ENCODE measurements at places on chromosomes 16 and 17.

- DNase-seq: no peak
Measured at GRCh38 chr16:69384974-69385373, 833 bp downstream of the TERF2 start.

GRCh38 chr16:56048425-56049105 lies 142.7 kb upstream of the GNAO1 start:
- DNase-seq: no peak

- DNase-seq: peak; percentile 11
Measured at GRCh38 chr16:71440669-71441347, 1.0 kb downstream of the TLE7 start.

DNA sequence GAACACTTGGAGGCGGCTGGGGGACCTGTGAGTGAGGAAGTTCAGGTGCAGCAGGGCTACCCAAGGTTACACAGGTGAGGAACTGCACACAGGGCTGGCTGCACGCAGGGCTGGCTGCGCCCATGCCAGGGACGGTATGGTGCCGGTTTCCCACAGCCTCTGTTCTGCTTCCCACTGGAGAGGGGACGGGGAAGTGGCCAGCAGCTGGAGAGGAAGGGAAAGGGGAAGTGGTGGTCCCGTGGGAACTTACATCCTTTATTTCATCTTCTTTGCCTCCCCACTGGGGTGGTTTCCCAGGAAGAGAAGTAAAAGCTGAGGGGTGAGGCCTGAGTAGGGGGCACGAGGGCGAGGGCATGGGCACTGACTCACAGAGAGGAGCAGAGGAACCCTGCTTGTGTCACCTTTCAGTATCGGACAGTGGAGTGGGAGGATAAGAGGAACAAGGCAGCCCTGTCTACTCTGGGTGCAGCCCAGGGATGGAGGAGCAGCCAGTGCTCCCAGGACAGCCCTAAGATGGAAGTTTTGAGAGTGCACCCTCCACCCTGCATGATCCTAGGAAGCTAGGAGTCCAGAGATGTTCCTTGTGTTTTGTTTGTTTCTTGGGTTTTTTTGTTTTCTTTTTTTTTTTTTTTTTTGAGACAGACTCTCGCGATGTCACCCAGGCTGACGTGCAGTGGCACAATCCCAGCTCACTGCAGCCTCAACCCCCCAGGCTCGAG lies 25.5 kb upstream of the CDH1 start:
- no peak for DNase-seq

- no peak for DNase-seq
Measured at GRCh38 chr17:41771389-41772206, 14.9 kb downstream of the JUP start.

GRCh38 chr17:76427501-76428231 lies 25.3 kb downstream of the UBE2O start:
- no peak for DNase-seq

DNA sequence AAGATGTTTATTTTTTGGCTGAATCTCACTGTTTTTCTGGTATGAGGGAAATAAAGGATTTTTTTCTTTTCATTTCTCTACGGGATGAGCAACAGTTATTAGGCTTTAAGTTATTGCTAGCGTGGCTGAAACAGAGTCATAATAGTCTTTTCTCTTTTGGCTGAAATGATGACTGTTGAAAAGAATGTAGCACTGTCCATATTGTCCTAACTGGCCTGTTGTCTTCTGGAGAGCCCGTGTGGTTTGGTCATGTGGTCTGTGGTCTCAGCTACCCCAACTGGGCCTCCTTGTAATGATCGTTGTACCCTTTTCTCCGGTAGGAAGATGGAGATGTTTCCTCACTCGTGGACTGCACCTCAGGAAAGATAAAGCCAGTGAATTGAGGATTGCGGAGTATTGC lies 36.6 kb downstream of the EPN2 start:
- DNase-seq: no peak

- DNase-seq: no peak
Measured at GRCh38 chr17:31808521-31809050, 50.5 kb downstream of the COPRS start.

GRCh38 chr16:81590714-81591544 lies 146.3 kb downstream of the CMIP start:
- DNase-seq: no peak

GRCh38 chr16:73062001-73062616 lies 14.2 kb upstream of the ZFHX3 start:
- no peak for DNase-seq

- DNase-seq: no peak
Measured at GRCh38 chr17:80978499-80979497, 12.8 kb upstream of the CHMP6 start.

DNA sequence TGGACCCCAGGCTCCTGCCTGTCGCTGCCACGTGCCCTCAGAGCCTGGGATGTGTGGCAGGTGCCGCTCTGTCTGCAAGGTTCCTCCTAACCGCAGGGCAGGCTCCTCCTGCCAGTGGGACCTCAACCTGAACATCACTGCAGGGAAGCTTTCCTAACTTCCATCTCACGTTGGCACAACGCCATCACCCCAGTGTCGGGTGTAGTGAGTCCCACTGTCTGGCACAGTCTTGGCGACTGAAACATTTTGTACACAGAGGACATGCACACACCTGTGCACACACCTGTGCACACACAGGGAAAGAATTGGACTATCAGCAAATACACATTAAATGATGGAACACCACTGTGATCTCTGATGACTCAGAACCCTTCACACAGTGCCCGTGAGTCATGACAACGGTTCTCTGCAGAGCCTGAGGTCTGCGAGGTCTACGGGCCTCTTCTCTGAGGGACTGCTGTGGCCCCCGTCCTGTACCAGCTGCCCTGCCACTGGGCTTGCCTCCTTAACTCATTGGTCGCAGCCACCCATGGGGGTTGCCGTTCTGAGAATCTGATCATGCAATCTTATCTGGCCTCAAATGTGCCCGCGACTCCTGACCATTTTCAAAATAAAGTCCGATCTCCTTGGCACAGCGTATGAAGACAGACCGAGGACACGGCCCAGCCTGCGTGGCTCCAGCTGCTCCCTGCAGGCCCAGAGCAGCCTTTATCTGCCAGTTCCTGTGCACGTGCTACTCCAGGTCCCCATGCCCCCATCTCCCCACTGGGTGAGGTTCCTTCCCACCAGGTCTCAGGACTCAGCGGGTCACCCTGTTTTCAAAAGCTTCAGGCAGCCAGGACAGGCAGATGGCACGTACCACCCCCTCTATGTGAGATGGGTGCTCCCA lies 7.6 kb downstream of the CCDC57 start:
- DNase-seq: peak; percentile 40

GRCh38 chr16:24539850-24540601 lies 660 bp downstream of the RBBP6 start:
- DNase-seq: no peak

DNA sequence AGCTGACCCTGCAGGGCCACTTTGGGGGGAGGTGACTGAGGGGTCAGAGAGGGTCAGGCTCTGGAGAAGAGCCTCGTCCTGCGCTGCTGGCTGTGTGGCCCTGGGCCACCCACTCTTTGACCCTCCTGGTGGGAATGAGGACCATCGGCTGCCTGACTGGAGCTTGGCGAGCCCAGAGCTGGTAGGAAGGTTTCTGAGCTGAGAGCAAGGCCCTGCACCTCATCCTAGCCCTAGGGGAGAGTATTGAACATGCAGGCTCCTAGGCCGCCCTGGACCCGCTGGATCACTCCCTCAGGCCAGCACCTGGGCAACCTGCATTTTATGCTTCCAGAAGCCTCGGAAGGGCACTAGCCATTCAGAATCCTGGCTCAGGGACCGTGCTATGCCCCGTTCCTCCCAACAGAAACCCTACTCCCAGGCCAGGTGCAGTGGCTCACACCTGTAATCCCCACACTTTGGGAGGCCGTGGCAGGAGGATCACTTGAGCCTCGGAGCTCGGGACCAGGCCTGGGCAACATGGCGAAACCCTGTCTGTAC lies 14.5 kb downstream of the MAP2K3 start:
- no peak for DNase-seq

- DNase-seq: no peak
Measured at GRCh38 chr17:77470800-77471733, 330.3 kb downstream of the SEC14L1 start.

- DNase-seq: no peak
Measured at GRCh38 chr16:64991001-64991400, 130.9 kb downstream of the CDH11 start.

DNA sequence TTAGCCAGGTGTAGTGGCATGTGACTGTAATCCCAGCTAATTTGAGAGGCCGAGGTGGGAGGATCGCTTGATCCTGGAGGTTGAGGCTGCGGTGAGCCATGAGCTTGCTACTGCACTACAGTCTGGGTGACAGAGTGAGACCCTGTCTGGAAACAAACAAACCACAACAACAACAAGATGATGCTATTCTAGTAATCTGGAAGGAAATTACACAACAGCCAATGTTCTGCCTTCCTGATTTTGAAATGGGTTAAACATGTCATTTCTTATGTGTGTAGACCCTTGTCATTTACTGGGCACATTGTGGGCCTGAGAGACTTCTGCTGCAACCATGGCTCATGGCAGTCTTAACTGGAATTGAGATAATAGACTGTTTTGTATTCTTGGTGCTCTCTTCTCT lies 5.9 kb downstream of the COQ7 start:
- no peak for DNase-seq

- DNase-seq: no peak
Measured at GRCh38 chr17:82960419-82961271, 118.8 kb upstream of the METRNL start.

- no peak for DNase-seq
Measured at GRCh38 chr16:27781981-27782880, 232.3 kb downstream of the KATNIP start.

GRCh38 chr16:86708431-86708830 lies 130.1 kb downstream of the FOXL1 start:
- no peak for DNase-seq

- DNase-seq: no peak
Measured at GRCh38 chr17:15245054-15245453, 20.1 kb downstream of the PMP22 start.

- no peak for DNase-seq
Measured at GRCh38 chr17:77662833-77663232, 295.7 kb upstream of the TNRC6C start.

DNA sequence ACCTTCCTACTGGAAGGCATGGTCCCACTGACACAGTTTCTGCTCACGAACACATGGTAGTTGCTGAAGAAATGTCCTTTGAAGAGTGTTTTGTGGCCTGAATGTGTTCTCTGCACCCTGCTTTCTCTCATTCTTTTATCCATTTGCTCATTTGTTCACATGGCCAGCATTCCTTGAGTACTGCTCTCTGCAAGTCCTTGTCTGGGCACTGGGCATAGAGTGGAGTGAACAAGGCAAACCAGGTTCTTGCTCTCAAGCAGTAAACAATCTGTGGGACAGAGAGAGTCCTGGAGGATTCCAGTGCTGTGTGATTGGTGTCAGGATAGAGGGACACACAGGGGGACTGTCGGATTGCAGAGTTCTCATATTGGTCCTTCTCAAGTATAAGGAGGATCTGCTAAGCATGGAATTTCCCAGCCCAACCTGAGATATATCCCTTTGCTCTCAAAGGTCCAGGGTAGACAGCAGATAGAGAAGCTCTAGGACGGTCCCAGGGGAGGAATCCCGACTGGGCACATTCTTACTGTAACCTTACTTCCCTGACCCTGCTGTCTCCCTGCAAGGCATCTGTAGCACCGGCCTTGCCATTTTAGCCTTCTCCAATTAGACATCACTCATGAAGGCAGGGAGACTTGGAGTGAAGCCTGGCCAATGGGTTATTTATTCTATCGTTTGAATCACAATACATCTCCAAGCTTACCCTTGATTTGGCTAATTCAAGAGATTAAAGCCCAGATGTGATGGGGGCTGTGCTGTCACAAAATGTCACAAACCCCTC lies 32.3 kb downstream of the ARL4D start:
- no peak for DNase-seq

GRCh38 chr16:64933885-64934284 lies 188.0 kb downstream of the CDH11 start:
- DNase-seq: no peak

- no peak for DNase-seq
Measured at GRCh38 chr17:79072544-79072943, 2.1 kb upstream of the ENGASE start.

- DNase-seq: no peak
Measured at GRCh38 chr17:76333673-76334505, 19.8 kb downstream of the PRPSAP1 start.

- DNase-seq: no peak
Measured at GRCh38 chr17:8482546-8482945, 46.9 kb downstream of the NDEL1 start.

GRCh38 chr16:22014271-22014873 lies 6.5 kb downstream of the MOSMO start:
- no peak for DNase-seq

GRCh38 chr17:48603959-48604769 lies 622 bp downstream of the HOXB6 start:
- no peak for DNase-seq

GRCh38 chr17:17125136-17126084 lies 80.7 kb downstream of the PLD6 start:
- no peak for DNase-seq

GRCh38 chr17:60164697-60165096 lies 14.9 kb downstream of the CA4 start:
- no peak for DNase-seq

- no peak for DNase-seq
Measured at GRCh38 chr17:2170023-2170422, 115.1 kb downstream of the HIC1 start.

GRCh38 chr16:55323637-55324271 lies at the start of gene IRX6:
Gene IRX6, plus strand, starts transcription at chr16:55324203. Its CDS starts 889 bp downstream, at chr16:55325092.
- no peak for DNase-seq

DNA sequence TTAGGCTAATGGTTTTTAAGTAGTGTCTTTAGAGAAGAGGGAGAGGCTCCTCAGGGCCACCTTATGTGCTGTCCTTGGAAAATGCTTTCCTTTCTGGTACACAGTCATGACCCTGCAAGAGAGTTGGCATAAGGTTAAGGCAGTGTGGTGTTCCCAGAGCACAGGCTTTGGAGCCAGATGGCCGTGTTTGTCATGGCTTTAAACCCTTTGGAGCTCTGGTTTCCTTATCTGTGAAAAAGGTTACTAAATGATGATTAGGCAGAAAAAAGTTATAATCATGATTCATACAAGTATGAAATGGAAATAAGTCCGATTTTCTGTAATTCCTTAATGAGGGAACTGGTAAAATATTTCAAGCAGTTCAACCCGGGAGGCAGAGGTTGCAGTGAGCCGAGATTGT lies 13.2 kb downstream of the UTP4 start:
- no peak for DNase-seq

Data from stimulated activated CD4-positive, alpha-beta T cell treated with anti-CD3 and anti-CD28 coated beads, Interleukin-12 subunit alpha, Interleukin-12 subunit beta, amount 100 ng/mL, for 24 hours (primary cell).